ENCODE measurements at places on chromosomes 1 and 21.

DNA sequence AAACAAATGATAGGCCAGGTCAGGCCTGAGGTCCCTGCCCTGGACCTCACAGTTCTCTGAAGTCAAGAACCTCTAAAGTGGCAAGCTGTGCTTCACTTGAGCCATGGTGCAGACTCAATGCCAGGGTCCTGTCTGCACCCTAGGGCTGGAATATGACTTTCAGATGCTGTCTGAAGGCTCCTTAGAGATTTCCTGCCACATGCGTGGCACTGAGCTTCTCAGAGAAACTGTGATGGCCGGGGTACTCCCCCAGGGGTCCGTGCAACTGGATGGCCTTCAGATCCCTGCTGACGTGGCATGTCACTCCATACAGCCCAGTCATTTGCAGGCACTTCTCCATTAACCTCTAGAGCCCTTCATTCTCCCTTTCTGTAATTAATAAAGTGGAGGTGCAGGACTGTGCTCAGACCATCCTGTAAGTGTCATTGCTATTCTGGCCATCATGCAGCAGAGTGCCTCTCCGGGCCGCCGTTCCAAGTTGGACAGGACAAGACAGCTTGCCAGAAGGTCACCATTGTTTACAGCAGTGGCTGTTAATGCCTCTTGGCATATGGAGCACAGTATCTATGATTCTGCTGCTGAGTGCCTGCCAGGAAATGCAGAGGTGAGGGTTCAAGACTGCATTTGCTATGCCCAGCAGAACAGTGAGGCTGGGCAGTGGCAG is 205.1 kb upstream of the COA6 start:
- no peak for DNase-seq

GRCh38 chr1:212073490-212073889 is 37.9 kb downstream of the DTL start:
- no peak for DNase-seq

- peak; percentile 26 for DNase-seq
These were observed 5.6 kb upstream of the KCNA10 start for GRCh38 chr1:110524311-110525248.

- no peak for DNase-seq
These were observed 57.6 kb upstream of the SAMD11 start for GRCh38 chr1:866095-866494.

GRCh38 chr1:241838897-241839296 is 9.1 kb upstream of the EXO1 start:
- no peak for DNase-seq

GRCh38 chr1:237411621-237412020 is 369.6 kb downstream of the RYR2 start:
- DNase-seq: no peak

- no peak for DNase-seq
These were observed 86.7 kb downstream of the PTPRU start for GRCh38 chr1:29322861-29323585.

- no peak for DNase-seq
These were observed 186.2 kb downstream of the C1orf94 start for GRCh38 chr1:34362949-34363348.

DNA sequence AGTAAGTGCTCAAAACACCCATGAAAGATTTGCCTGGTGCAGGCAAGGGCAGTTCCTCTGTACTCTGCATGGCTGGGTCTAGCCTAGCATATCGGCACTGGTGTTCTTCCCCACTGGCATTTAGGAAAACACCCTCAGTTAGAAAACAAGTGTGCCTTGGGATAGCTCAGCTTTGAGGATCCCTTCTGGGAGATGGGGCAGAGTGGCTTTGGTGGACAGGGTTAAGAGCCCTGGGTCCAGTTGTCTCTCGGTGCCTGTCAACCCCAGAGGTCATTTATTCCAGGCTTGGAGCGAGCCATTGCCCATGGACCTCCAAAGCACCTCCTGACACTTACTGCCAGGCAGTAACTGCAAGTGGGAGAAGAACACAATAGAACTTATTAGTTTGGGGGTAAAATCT is 80.8 kb upstream of the DIRAS3 start:
- no peak for DNase-seq

DNA sequence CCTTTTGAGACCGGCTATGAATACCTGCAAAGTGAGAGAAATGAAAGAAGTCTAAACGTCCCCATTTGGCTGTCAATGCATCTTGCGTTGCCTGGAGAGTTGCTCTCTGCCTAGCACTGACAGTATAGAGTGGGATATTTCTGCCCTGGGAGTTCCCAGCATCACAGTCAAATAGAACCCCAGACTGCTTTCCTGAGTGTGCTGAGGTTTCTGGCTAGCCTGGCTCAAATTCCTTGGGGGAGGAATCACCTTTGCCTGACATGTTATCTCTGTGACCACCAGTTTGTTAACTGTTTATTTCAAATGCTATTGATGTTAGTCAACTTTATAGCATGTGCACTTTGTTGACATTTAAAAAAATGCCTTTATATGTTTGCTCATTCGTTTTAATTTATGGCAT is 212.0 kb upstream of the FAM78B start:
- no peak for DNase-seq

GRCh38 chr21:30758306-30758705 is 3.1 kb upstream of the KRTAP21-1 start:
- DNase-seq: no peak

DNA sequence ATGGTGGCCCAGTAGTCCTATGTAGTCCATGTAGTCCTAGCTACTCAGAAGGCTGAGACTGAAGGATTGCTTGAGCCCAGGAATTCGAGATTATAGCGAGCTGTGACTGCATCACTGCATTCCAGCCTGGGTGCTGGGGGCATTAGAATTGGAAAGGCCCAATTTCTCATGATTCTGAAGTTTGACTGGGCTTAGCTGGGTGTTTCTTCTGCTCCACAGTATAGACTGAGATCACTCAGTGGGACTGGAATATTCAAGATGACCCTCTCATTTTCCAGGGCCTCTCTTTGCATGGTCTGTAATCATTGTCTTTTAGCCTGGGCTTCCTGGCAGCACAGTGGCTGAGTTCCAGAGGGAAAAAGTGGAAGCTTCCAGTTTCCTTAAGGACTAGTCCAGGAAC is 26.2 kb downstream of the MROH7 start:
- DNase-seq: no peak

DNA sequence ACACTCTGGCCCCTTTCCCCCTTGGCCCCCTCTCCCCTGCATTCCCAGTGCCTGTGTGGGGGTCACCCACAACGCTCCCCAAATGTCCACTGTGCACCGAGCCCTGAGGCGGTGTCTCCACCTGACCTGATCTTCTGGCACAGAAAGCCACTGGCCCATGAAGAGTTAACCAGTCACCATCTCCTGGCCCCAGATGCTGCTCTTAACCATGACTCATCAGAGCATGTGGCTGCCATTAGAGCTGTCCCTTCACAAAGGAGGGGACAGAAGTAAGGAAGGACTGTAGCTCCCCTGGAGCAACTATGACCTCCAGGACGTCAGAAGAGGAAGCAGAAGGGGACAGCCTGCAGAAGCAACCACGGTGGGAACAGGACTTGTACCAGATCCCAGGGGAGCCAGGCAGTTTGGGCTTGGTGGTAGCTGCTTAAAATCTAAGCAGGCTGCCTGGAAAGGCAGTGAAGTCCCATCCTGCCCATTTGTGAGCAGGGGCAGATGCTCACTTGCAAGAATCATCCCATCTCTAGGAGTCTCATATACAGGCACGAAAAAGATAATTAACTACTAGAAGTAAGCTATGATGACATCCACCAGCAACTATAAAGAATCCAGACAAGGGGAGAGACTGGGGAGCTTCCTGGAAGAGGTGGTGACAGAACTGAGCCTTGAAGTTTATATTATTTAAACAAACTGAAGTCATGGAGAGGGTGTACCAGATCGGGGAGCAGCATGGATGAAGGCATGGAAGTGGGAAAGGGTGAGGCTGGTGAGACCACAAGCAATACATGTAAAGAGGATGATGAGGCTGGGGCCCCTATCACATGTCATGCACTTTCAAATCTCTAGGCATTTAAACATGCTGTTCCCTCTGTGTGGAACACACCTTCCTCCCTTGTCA is 1.1 kb upstream of the TTC39A start:
- no peak for DNase-seq

GRCh38 chr1:64624218-64624713 is 120.6 kb upstream of the RAVER2 start:
- DNase-seq: no peak

GRCh38 chr1:226525750-226526149 is 22.8 kb upstream of the STUM start:
- no peak for DNase-seq

DNA sequence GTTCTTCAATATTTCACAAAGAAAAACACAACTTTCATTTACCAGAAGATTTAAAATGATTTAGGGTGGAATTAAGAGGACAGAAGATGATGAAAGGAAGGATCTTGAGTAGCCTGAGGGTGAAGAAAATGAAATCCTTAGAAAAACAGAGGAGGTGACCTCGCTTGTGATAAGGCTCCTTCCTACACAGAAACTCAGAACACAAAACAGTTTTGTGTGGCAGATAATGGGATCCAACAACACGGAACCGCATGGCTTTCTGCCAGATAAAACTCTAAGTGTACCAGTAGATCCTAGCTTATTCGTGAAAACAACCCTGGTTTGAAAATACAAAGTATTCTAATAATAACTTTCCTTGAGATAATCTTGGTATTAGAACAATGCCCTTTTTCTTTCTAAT is 74.0 kb upstream of the EXO1 start:
- no peak for DNase-seq

DNA sequence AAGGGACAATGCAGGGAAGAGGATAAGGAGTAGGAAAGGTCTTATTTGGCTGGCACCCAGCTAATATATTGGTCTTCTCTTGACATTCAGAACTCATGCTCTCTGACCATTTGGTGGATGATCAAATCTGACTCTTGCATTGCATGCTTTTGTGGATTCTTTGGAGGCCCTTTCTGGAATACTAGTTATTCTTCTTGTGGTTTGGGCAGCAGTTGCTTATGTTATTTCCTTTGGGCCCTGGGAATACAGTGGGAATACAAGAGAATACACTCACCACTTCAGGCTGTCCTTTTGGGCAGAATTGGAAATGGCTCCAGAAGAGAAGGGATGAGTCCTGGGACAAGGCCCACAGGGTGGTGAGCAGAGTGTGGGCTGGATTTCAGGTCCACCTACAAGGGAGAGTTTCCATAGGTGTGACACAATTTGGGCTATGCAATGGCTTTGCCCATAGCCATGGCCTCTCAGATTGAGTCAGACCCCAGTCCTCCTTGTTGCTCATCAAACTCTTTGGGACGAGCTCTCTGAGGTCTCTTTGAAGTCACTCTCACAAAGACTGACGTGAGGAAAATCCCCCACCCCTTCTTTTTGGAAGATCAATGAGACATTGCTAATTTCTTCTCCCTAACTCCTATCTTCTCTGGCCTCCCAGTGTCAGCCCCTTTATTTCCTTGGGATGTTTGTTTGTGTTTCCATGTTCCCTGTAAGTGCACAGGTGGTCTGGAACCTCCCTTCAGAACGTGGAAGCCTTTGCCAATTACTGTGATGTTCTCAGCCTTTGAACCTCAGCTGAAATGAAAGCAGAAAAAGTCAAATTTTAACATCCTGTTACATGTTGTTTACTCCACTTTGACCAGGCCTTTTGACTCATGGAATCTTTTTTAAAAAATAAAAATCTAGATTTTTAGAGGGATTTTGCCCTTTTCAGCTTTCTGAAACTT is 19.4 kb downstream of the HSD11B1 start:
- peak; percentile 42 for DNase-seq

GRCh38 chr21:43778469-43779335 is 2.6 kb upstream of the CSTB start:
- no peak for DNase-seq

DNA sequence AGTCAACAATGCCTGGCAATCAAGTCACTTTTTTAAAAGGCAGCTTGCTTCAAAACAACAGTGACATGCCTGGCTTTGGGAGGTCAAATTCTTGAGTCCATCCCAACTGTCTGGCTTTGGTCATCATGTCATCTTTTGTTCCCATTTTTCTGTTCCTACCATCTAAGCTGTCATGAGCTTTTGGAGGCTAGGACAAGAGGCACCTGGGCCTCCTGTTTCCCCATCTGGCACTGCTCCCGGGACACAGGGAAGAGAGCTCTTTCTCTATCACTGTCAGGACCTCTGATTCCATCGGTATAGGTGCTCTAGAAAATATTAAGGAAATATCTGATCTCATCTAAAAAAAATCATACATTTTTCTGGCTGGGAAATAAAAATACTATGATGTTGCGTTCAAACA is 156.3 kb downstream of the CLIC6 start:
- DNase-seq: no peak

DNA sequence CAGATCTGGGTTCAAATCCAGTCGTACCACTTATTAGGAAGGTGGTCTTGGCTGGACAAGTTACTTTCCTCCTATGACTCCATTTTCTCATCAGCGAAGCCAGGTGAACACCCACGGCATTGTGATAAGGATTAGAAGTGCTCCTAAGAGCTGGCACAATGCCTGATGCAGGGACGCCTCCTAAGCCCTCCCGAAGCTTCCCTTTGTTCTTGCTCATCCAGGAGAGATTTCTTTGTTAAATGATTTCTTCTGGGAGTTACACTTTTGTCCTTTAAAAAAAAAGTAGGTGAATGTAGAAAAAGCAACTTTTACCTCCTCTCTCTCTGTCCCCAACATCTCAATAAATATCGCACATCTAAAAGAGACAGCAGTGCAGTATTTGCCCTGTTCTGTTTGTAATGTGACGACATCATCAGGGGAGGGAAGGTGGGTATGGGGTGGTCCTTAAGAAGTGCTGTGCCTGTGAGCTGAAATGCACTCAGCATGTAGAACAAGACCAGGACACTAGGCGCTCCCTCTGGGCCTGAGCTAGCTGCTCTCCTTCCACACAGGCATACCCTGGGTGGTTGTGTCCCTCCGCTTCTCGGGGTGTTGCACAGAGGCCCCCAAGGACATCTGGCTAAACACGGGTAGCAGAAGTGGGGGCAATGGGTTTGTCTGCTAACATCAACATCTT is 43.9 kb downstream of the SUSD4 start:
- no peak for DNase-seq

DNA sequence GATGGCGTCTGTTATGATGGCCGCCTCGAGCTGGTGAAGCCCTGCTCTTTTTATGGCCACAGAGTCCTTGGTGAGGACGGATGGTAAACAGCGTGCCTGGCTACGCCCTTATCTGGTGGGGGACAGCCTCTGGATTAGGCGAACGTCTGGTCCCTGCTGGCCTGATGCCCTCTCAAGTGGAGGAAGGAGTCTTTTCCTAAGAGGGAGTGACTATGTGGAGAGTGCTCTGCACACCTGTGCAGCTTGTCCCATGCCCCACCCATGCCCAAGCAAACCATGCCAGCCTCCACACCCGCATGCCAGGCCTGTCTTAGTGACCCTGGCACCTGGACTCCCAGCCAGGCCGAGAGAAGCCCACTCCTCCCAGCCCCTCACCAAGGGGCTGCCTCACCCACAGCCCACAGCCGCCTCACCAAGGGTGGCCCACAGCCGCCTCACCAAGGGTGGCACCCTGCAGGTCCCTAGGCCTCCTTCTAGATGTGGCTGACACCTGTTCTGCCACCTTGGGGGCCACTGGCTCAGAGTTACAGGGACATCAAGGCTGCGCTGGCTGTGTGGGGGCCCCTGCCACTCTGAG is 40.2 kb downstream of the WNT9A start:
- DNase-seq: no peak

Measured in activated T-cell treated with anti-CD3 and anti-CD28 coated beads for 24 hours (primary cell).